ENCODE measurements at places on chromosomes 7 and 10.

DNA sequence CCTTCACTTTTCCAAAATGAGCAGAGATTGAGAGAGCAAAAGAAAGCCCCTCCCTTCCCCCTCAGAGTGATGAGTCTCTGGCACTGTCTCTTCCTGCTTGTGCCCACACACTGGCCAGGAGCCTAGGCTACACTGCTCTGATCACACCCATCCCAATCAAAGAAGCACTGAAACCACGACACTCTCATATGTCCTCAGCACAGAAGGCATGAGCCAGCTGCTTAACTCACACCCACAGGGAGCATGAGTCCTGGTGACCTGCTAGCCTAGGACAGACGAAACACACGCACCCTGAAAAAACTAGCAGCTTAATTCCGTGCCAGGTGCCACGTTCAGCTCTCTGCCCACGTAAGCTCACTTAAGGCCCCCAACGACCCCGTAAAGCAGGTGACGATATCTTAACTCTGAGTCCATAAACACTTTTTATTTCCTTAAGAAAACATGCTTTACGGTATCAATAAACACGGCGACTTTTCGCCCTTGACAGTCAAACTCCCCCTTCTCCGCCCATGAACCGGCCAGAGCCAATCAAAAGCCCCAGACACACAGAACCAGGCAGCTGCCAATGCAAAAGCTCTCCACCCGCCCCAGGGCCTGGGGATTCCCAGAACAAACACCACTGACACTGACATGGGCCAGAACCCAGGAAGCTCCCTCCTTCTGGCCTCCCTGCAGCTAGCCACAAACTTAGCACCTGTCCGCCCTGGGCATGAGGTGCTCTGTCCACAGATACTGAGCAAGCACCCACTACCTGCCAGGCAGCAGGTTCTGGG lies 69.0 kb downstream of the TNRC18 start:
- DNase-seq, result no peak

- DNase-seq, result no peak
Observed at GRCh38 chr10:93420091-93420490, 62.0 kb downstream of the MYOF start.

- peak; percentile 44 for DNase-seq
Observed at GRCh38 chr10:103895411-103896186, 22.4 kb downstream of the STN1 start.

GRCh38 chr10:15898046-15898445 lies 37.7 kb upstream of the MINDY3 start:
- no peak for DNase-seq

DNA sequence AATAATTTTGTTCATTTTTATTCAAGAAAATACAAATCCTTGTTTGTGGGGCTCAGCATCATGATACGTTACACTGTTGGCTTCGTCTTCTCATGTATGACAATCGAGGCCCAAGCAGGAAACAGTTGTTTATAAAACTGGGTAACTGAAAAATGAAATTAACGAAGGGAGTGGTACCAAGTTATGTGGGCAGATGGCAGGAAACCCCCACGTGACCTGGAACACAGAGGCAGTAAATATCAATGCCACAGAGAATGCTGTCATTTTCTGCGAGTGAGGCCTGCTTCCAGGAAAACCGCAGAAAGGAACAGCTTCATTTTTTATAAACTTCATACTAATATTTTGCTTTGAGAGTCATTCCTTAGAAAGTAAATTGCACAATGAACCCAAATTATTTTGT lies 201.0 kb upstream of the ADARB2 start:
- peak; percentile 7 for DNase-seq

GRCh38 chr10:4865945-4866661 lies 40.1 kb downstream of the AKR1E2 start:
- no peak for DNase-seq

- DNase-seq, result no peak
Observed at GRCh38 chr10:69883310-69884023, 81.8 kb downstream of the COL13A1 start.

- no peak for DNase-seq
Observed at GRCh38 chr7:69652947-69653701, 54.8 kb downstream of the AUTS2 start.

DNA sequence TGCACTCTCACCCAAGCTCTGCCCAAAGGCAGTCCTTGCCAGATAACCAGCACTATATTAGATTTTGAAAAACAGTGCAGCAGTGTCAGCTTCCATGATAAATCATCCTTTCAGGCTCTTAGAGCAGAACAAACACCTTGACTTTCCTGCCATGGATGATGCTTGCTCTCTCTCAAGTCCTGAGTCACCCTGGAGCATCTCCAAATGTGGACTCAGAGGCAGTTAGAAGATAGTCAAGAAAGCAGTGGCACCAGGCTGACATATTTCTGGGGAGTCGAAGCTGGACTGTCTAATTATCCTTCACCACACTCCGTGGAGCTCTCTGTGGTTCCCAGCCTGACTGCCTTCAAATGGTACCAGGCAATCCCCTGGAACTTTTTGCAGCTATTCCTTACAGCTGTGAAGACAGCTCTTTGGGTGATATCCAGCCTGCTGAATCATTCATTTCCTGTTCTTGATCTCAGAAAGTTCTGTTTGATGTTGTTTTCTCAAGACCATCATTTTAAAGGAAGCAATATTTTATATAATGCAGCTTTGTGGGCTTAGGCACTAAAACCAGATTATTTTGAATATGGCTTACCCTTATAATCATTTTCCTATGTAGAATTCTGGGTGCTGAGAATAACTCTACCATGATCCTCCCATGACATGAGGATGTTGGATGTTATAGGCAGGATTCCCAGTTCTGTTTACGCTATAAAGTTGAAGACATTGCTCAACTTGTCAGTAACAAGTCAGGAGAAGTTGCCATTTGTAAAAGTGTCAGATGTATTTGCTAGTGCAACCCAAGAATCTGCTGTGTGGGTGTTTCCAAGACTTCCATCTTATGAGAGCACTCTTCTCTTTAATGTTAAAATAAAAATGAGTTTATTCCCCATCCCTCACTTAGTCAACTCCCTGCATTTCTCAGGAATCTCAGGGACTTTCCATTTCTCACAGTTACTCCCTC lies 233.8 kb downstream of the C7orf25 start:
- DNase-seq, result no peak

DNA sequence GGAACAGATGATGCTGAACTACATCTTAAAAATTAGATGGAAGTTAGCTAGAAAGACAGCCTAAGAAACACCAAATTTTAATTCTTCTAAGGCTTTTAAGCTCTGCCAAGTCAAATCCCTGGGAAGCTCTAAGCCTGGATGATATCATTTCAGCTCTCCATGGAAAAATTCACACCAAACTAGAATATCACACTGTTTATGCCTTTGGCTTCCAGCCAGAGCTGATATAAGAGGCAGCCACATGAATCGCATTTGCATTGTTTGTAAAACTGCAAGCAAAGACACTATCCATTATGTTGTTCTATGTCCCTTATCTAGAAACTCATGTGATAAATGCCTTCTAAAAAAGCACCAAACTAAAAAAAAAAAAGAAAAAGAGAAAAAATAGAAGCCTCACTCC lies 430.4 kb downstream of the GRID1 start:
- DNase-seq, result no peak

- DNase-seq, result no peak
Observed at GRCh38 chr7:94584113-94584512, 71.8 kb downstream of the SGCE start.

DNA sequence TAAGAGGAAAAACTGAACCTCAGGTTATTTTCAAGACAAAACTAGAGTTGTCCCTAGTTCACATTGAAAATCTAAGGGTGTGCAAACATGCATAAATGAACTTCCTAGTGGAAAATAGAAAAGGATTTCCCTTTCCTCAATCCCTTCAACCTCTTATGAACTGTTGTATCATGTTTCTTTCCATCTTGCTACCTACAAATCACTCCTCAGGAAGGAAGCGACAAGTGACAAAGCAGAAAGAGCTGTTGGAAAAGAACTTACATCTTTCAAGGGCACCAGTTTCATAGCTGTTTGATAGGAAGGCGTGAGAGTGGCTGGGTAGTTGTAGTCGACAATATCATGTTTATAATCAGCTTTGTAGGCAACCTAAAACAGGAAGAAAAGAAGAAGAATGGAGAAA lies 23.9 kb downstream of the NRAP start:
- DNase-seq, result no peak

GRCh38 chr10:73816917-73817729 lies 5.7 kb upstream of the NDST2 start:
- no peak for DNase-seq

- DNase-seq, result no peak
Observed at GRCh38 chr7:153475239-153475638, 577.0 kb upstream of the DPP6 start.

DNA sequence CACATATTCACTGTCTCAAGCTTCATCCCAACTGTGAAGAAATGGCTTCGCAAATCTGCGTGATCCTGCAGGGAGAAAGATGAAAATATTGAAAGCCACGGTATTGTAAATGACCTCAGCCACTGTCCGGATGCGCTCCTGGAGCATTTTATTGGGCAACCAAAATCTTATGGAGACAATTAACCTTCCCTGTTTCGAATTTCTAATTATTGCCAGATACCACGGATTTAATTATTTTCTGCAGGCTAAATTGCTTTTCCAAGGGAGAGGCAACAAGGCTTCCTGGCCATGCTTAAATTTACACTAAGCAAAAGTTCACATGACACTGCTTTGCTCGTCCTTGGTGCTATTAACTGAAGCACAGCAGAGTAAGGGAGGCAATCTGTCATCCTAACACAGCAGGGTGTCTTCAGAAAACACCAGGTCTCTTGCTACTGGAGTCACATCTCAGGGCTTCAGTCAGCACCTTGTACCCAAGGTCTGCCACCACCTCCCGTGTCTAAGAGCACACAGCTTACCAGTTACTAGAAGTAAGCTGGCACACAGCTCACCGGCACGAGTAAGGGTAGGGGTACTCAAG lies 162.2 kb downstream of the SFMBT2 start:
- no peak for DNase-seq

DNA sequence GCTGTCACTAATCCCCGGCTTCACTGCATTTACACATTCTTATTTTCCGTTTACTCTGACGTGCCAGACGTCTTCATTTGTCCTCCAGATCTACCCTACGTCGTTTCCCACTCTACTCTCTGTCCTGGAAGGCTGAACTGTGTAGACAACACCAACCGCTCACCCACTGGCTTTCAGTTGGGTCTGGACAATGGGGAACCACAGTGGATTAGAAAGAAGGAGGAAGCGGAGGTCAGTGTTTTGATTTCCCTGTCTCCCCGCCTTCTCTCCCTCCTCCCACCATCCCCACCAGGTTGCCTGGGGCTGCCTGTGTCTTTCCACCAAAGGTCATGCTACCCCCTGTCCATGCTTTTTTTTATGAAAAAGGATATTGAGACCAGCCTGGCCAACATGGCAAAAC lies 14.0 kb upstream of the CTBP2 start:
- DNase-seq, result no peak

DNA sequence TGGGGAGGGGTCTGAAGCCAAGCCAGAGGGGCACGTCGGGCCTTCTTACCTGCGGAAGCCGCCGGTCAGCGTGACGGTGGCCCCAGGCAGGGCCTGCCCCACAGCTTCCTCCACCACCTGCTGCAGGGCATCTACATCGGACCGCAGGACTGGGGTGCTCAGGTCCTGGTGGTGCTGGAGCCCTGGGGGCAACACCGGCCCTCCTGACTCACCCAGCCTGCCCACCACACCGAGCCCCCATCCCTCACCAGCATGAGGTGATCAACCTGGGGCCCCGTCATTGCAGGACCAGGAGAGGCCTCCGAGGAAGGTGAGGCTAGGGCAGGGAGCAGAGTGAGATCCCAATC lies 8.0 kb downstream of the POLM start:
- DNase-seq, result no peak

GRCh38 chr7:120554960-120555571 lies 282.1 kb downstream of the KCND2 start:
- peak; percentile 22 for DNase-seq

DNA sequence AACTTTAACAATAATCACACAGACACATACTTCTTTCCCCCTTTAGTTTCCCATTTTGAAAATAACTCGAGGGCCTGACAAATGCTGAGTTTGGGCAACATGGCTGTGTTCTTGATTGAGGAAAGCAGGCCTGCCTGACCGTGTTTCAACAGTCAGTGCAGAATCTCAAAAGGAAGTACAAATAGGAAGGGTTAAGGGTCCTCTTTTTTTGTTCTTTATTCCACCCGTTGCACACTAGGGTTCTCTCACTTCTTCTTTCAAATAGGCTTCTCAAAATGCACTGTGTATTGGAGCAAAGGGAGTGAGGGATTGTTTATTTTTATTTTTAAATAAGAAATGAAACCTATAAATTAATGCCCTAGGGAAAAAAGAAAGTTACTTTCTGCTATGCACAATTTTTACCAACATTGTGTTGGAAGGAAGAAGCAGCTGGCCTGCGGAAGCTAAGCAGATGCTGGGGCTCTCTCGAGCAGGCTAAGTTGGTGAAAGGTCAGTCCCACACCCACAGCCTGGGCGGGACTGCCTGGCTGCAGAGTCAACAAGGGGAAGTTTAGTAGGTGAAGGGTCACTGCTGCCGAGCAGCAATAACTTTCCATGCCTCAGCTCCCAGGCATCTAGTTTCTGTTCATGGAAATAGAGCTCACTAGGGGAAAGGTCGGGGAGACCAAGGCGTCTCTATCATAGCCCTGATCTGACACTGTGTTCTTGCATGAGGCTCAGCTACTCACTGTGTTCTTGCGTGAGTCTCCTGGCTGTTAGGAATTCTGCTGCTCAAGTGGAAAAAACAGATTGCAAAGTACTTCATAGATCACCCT lies 12.2 kb upstream of the PDK4 start:
- no peak for DNase-seq

Data from activated CD4-positive, alpha-beta T cell treated with anti-CD3 and anti-CD28 coated beads, Interleukin-2, Interleukin-4, amounts not matched to agents 100 ng/mL and 50 ng/mL, durations not matched to agents 16 hours and 8 hours (primary cell).